ENCODE measurements at places on chromosomes 11 and 22.

DNA sequence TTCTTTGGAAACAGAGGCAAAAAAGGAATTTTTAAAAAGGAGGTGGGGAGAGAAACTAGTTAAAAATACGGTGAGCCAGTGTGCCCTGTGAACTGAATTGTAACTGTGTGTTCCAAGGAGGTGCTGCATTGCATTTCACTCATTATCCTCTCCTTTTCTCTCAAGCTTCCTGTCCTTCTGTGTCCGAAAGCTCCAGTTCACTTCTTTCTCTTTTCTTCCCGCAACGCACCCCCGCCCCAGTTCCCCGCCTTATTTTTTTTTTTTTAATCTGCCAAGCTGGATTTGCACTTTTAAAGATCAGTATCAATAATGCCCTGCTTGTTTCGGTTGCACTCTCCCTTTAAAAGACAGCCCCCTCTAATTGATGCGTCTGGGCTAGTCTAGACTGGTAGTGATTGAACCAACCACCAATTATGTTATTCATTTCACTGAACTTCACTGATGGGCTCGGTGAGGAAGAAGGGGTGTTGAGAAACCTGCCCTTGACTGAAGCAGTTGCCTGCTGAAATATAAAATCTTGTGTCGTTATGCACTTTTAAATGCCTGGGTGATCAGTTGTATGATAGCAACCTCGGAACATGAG lies 18.5 kb downstream of the BLID start:
- peak; percentile 76 for DNase-seq

DNA sequence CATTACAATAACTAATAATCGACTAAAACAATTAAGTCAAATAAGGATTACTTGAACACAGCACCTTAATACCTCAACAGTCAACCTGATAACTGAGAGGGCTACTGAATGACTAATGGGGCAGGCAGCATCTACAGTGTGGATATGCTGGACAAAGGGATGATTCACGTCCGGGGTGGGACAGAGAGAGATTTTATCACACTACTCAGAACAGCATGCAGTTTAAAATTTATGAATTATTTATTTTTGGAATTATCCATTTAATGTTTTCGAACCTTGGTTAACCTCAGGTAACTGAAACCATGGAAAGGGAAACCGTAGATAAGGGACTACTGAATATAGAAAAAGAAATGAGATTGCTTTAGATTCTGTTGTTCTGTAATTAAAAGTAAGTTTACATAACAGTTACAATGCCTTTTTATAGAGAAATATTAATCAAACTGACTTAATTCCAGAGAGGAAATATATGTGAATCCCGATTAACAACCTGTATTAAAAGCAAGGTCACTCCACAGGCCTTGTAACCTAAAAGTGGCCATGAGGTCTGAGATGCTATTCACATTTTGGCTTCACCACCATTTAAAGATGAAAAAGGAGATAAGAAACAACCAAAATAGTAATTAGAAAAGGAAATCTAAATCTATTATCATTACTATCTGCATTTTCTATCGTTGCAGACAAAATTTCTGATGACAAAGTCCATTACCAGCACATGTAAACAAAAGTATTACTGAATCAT lies 119.0 kb upstream of the TP53AIP1 start:
- DNase-seq = peak; percentile 68

DNA sequence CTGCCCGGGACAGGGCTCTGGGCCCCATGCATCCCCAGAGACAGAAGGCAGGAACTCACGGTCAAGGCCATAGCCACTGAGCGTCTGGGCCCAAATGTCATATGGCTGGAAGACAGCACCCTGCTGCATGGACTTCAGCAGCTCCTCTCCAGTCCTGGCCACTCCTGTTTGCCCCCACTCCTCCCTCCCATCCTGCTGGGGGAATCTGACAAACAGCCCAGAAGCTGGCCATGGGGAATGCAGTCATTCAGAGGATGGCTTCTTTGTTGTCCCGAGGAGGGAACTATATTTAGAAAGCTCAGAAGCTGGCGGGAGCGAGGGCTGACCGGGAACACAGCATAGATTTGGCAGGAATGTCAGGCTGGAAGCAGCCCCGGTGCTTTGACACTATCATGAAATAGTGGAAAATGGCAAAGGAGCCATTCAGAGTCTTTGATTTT lies 35.0 kb downstream of the DKK3 start:
- DNase-seq = peak; percentile 72

GRCh38 chr11:59829358-59829757 lies 15.9 kb downstream of the CBLIF start:
- DNase-seq = no peak

GRCh38 chr22:37112084-37112728 lies 2.7 kb upstream of the TMPRSS6 start:
- no peak for DNase-seq

DNA sequence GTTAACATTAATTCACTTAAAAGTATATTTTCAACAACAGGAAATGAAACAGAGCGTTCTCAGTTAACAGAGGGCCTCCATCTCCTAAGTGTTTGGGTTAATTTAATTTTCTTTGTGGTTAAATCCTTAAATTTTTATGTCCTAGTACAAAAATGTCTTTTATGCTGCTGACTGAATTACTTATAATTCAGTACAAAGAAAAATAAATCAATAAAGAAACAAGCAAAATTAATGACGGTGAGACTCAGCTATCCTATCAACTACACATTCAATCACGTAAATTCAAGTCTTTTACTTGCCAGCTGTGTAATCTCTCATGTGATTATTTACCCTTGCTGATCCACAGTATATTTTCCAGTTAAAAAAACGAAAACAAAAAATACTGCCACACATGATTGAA lies 81.4 kb downstream of the BBOX1 start:
- no peak for DNase-seq

GRCh38 chr11:13237761-13238160 lies 39.8 kb upstream of the BMAL1 start:
- no peak for DNase-seq

DNA sequence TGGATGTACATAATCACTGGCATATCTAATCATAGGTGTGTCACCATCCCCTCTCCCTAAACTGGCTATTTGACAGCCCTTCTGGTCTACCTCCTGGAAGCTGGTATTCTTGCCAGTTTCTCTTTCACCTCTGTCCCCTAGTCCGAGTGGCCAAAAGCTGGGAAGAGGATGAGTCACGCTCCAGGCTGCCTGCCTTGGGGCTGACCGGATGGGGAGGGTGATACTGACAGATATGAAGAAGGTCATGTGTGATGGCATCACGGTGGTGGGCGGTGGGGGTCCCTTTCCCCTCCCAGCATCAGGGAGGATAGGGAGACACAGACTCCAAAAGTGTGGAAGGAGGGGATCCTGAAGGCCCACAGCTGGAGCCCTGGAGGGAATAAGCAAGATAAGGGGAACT lies 4.8 kb downstream of the OAF start:
- peak; percentile 78 for DNase-seq

Data from islet precursor cell (in vitro differentiated cells).